ENCODE measurements at places on chromosomes 6 and 20. TPM values are rescaled to one million over a fixed set of nuclear protein-coding genes. Genes with fewer than 3 reads are reported as not detected.

ACTL10 gene
- 1.7 TPM for total RNA-seq

ELMO2 gene
- total RNA-seq, result 48.4 TPM

OXT gene
- not detected for total RNA-seq

PRR18 gene
- not detected for total RNA-seq

IGF2R gene
- 130 TPM for total RNA-seq
